GM23338 (cell line): ENCODE measurements at places on chromosomes 2 and 18. TPM values are rescaled to one million over a fixed set of nuclear protein-coding genes. Genes with fewer than 3 reads are reported as not detected.

- no peak for DNase-seq
These were observed 19.1 kb downstream of the KCNK3 start for GRCh38 chr2:26711457-26712161.

DNA sequence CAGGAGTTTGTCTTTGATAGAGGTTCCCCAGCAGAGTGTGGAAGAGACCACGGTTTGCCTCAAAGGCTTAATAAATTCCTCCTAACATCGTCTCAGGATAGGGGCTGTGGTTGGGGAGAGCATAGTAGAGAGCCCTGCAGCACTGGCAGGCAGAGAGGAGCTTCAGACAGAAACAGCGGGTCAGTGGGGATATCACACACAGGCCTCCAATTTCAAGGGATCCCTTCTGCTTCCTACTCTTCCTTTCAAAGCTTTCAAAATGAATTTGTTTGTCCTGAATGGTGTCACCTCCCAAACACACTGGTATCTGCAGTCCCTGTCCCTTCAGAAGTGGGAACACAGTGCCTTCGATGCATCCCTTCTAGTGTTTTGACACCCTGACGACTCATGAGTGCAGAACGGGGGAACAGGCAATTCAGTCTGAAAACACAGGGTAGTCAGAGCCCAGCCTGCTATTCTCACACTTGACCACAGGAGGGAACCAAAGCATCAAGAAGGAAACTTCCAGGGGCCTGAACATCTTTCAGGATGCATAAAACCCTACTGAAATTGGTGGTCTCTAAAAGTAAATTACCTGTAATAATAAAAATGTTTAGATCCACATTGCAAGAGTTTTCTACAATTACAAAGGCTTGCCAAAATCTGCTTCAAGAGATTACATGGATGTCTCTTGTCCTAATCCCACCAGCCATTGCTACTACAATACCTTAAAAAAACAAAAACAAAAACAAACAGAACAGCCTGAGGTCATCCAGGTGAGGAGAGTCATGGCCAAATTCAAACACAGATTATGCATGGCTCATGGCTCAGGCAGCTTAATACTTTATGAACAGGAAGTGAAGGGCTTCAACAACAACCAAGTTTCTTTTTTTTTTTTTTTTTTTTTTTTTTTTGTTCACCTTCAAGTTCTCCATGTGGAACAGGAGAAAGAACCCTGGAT lies 49.8 kb downstream of the SLC14A2 start:
- peak; percentile 89 for DNase-seq

DNA sequence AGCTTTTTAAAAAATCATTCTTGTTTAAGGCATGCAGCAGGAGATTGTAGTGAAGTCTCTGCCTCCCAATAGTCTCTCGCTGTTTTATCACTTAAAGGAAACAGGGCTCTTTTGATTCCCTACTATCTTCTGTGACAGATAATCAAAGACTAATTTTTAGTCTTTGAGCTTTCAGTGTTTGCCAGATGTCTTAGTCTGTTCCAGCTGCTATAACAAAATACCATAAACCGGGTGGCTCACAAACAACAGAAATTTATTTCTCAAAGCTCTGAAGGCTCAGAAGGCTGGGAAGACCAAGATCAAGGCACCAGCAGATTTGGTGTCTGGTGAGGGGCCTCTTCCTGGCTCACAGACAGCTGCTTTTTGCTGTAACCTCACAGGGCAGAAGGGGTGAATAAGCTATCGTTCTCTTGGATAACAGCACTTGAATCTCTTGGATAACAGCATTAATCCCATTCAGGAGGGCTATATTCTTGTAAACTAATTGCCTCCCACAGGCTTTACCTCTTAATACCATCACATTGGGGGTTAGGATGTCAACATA lies 37.8 kb upstream of the STAT4 start:
- no peak for DNase-seq

DNA sequence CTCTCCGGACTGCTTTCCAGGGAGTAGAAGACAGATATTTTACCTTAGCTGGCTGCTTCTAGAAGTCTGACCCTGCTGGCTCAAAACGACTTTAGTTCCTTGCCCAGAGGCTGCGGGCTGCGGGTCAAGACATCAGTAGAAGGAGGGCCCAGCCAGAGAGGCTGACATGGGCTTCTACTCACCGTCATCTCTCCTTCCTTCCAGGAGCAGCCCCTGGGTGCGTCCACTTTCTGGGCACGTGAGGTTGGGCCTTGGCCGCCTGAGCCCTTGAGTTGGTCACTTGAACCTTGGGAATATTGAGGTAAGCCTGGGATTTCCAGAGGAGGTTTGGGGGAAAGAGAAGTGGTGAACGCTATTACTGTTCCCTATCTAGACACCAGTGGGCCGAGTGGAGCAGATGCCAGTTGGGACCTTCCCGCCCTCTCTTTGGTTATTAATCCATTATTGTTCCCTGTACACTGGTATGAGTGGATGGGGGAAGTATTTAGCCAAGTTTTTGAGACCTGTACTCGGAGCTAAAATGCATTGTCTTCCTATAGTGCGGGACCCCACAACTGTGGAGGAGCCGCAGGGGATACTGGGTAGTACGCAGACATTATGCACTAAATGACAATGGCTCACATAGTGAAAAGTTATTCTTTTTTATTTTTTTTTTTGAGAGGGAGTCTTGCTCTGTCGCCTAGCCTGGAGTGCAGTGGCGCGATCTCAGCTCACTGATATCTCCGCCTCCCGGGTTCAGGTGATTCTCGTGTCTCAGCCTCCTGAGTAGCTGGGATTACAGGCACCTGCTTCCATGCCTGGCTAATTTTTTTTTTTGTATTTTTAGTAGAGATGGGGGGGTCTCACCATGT lies 26.3 kb upstream of the CASP8 start:
- no peak for DNase-seq

SOX11 gene
- total RNA-seq = 26.3 and 26.5 TPM in 2 replicates

CCDC68 gene
- 1.2 and 1.6 TPM in 2 replicates for total RNA-seq

LPIN2 gene
- 10.5 and 10.8 TPM in 2 replicates for total RNA-seq
